T follicular helper cell (primary cell): ENCODE measurements at places on chromosomes 1 and 21.

- DNase-seq: no peak
Measured at GRCh38 chr1:82423174-82423815, 622.6 kb downstream of the ADGRL2 start.

GRCh38 chr1:159179906-159180305, 8.5 kb downstream of the CADM3 start:
- DNase-seq: no peak

DNA sequence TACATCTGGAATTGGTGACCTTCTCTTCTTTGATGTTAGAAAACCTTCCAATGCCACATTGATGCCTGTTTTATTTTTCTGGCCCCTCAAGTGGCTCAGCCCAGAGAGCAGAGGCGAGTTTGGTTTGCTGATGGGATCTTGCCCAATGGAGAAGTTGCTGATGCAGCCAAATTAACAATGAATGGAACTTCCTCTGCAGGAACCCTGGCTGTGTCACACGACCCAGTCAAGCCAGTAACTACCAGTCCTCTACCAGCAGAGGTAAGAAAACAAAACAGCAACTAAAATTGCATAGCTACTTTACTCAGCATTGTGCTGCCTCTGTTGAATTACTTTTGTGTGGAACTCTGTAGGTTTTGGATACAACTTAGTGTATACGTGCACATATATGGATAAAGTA, 97.6 kb downstream of the CC2D1B start:
- DNase-seq: no peak

GRCh38 chr1:52323731-52324130, 42.3 kb downstream of the CC2D1B start:
- DNase-seq: no peak

- DNase-seq: no peak
Measured at GRCh38 chr1:239354231-239354630, 32.1 kb upstream of the CHRM3 start.

GRCh38 chr1:182589931-182590330, 875 bp upstream of the RNASEL start:
- no peak for DNase-seq

- no peak for DNase-seq
Measured at GRCh38 chr21:41641821-41642701, 124.8 kb downstream of the RIPK4 start.

DNA sequence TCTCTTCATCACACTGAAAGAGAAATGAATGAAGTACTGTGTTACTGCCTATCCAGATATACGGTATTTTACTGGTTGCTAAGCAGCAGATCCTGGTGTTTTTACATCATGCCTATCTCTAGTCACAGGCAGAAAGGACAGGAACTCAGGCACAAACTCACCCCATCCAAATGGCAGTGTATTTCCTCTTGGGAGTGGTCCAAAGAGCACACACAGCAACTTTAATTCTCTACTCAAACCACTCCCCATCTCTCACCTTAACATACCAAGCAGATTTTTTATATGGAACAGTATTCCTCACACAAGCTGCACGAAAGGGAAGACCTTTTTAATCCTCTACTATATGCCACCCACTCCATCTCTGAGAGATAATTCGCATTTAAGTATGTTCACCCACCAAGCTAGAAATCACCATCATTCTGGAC, 27.3 kb downstream of the EIF4G3 start:
- no peak for DNase-seq

GRCh38 chr1:22457836-22458235, 6.2 kb downstream of the ZBTB40 start:
- DNase-seq: no peak

- no peak for DNase-seq
Measured at GRCh38 chr1:29736582-29737188, 500.4 kb downstream of the PTPRU start.
